ENCODE measurements at places on chromosomes 16 and 17.
A peak's percentile ranks its signal among the peaks of the same experiment; 100 is the strongest.

DNA sequence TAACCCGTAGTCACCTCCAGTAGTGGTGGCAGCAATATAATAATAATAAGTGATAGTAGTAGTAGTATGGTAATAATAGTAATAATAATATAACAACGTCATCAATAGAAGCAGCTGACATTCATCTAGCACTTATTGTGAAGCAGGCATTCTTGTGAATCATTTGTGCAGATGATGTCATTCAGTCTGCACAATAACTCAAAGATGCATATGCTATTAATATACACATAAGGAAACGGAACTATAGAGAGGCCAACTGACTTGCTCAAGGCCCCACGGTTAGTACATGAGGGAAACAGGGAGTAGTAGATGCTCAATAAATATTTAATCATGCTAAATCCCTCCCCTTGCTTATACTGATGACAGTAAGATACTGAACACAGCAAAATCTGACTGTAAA lies 35.4 kb upstream of the GAN start:
- DNase-seq, result no peak

GRCh38 chr17:32926183-32926582 lies 1.8 kb upstream of the TMEM98 start:
- no peak for DNase-seq

- no peak for DNase-seq
Measured at GRCh38 chr17:74126959-74127358, 76.5 kb upstream of the RPL38 start.

DNA sequence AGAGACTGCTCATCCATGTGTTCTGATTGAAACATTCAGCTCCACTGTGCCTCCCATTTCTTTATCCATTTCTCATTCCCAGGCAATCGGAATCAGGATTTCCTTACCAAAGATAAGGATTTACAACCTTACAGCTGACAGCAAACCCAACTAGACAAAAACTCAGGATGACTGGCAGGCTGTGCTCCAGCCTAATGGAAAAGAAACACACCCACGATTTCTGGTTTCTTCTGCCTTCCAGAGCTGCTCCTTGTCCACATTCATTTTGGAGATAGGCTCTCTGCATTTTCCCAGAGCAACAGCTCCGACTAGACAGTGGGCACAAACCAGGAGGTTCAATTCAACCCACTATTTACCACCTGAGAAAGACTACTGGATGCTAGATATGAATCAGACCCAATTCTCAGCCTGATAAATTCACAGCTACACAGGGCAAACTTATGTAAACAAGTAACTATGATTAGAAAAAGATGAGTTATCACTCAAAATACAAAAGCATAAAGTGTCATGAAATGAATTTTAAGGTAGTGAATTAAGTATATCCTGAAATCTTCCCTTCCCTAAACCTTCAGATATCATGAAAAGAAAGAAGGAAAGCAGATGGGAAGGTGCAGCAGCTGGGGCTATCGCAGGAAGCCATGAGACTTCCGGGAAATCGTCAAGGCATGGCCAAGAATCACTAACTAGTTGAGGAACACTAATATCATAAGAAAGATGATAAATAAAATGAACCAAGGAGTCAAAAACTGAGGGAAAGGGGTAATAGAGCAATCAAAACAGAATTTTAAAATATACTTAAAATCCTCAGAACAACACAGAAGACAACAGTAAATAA lies 44.8 kb upstream of the CLEC18B start:
- no peak for DNase-seq

DNA sequence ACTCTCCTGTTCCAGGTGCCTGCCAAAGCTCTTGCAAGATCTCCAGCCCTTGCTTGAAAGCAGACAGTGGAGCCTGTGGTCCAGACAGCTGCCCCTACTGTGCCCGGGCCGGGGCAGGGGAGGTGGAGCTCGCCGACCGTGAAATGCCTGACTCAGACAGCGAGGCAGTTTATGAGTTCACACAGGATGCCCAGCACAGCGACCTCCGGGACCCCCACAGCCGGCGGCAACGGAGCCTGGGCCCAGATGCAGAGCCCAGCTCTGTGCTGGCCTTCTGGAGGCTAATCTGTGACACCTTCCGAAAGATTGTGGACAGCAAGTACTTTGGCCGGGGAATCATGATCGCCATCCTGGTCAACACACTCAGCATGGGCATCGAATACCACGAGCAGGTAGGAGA lies 17.7 kb downstream of the CACNA1G start:
- no peak for DNase-seq

DNA sequence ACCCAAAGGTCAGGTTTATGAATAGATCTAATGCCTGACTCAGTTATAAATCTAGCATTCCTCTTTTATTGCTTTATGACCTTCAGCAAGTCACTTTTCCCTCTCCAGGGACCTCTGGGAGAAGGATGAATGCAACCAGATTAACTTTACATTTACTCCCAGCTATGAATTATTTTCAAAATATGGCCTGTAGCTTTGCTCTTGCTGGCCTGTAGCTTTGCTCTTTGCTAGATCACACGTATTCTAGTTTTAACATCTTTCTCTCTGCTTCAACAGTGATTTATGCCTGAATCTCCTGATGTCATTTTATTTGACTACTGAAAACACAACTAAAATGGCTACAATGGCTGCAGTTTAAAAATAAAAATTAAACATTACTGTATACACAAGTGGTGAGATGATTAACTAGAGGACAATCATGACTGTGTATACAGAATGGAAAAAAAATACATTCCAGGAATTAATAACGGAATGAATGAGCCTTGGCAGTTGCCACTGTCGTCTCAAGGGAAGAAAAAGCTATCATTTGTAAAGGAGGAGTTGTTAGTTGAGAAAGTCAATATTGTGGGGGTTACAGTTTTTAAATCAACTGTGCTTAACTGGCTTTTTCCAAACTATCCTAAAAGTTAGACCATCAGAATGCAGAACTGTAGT lies 434.5 kb upstream of the GOT2 start:
- DNase-seq, result no peak

- no peak for DNase-seq
Measured at GRCh38 chr17:33277436-33278100, 15.5 kb downstream of the ASIC2 start.

DNA sequence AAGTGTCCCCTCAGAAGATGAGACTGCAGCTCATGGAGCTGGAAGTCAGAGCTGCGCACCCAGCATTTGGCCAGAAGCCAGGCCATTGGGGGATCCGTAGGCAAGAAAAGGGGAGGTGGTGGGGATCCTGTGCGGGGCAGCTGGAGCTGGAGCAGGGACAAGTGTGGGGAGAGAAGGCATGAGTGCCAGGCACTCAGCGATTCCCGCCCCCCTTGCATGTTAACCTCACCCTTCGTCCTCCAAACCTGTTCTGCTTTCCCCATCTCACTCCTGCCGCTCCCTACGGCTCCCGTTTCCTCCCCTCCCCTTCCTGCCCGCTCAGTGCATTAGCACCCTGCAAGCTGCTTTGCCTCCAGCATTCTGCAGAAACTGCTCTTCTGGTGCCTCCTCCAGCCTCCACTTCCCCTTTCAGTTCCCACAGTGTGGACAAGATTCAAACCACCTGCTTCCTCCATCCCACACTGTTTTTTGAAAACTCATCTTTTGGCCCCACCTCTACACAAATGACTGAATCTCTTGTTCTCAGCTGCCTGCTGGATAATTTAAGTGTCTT lies 5.6 kb downstream of the ALOX15 start:
- DNase-seq, result no peak

DNA sequence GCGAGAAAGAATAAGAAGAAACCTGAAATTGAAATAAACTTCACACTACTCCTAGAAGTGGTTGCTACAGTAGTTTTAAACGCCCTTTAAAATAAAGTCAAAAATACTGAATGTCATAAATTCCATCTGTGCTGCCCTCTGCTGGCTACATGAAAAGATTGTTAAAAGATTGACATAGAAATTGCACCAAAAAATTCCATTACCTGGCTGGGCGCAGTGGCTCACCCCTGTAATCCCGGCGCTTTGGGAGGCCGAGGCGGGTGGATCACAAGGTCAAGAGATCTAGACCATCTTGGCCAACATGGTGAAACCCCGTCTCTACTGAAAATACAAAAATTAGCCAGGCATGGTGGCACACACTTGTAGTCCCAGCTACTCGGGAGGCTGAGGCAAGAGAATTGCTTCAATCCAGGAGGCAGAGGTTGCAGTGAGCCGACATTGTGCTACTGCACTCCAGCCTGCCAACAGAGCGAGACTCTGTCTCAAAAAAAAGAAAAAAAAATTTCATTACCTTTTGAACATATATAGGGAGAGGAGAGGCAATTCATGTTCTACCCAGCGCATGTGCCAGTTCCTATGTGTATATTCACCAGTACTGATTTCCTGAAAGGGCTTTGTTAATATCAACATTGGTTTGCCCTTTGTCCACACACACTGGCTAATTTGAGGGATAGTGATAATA lies 36.5 kb downstream of the CYTH1 start:
- no peak for DNase-seq

GRCh38 chr17:1755252-1755826 lies 6.5 kb upstream of the SERPINF1 start:
- peak; percentile 68 for DNase-seq

DNA sequence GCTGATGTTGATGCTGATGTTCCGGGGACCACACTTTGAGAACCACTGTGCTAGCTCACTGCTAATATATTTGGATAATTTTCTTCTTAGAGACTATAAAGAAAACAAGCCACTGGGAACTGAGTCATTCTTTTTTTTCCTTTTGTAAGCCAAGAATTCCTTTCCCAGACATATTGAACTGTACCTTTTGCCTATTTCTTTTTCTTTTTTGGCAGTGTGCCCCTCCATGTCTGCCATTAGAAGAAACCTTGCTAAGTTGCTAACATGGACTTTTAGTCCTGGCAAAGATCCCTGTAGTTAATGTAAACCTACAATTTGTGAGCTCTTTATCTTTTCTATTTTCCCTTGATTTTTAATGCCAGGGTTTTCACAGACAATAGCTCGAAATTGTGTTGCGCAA lies 17.3 kb upstream of the ERCC4 start:
- no peak for DNase-seq

Measured in NCI-H446 treated with DMSO at 0.1 percent for 48 hours (cell line).